Ureter (tissue), 1 donor: ENCODE measurements at places on chromosomes 5 and 9. TPM values are rescaled to one million over a fixed set of nuclear protein-coding genes. Genes with fewer than 3 reads are reported as not detected.
A peak's percentile ranks its signal among the peaks of the same experiment; 100 is the strongest.

The EFNA5 gene
- 60.4 TPM for total RNA-seq

- DNase-seq: no peak
Measured at GRCh38 chr5:145543968-145544367, 291.2 kb downstream of the PRELID2 start.

- no peak for DNase-seq
Measured at GRCh38 chr5:150575745-150576448, 64.6 kb upstream of the SYNPO start.

- DNase-seq: peak; percentile 76
Measured at GRCh38 chr5:36657563-36657995, 51.2 kb downstream of the SLC1A3 start.

DNA sequence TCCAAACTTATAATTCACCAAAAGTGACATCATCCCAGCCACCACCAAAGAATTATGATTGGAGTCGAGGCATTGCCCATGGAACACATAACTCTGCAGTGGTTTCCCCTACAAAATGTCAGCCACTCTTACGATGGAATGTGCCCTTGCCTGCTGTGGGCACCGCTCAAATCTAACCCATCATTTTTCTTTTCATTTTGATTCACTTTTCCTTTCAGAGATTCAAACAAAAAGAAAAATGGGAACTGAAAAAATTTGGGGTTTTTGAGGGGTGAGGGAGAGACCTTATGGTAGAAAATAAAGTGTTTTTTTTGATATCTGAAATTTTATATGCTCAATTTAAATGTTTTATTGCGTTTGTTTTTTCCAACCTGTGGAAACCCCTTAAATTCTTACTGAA, 28.1 kb downstream of the SMARCA2 start:
- DNase-seq: no peak

- no peak for DNase-seq
Measured at GRCh38 chr5:537621-538071, 13.4 kb upstream of the SLC9A3 start.

- DNase-seq: no peak
Measured at GRCh38 chr5:68482199-68482598, 266.6 kb downstream of the PIK3R1 start.

- no peak for DNase-seq
Measured at GRCh38 chr9:33186457-33187168, 19.5 kb upstream of the B4GALT1 start.

DNA sequence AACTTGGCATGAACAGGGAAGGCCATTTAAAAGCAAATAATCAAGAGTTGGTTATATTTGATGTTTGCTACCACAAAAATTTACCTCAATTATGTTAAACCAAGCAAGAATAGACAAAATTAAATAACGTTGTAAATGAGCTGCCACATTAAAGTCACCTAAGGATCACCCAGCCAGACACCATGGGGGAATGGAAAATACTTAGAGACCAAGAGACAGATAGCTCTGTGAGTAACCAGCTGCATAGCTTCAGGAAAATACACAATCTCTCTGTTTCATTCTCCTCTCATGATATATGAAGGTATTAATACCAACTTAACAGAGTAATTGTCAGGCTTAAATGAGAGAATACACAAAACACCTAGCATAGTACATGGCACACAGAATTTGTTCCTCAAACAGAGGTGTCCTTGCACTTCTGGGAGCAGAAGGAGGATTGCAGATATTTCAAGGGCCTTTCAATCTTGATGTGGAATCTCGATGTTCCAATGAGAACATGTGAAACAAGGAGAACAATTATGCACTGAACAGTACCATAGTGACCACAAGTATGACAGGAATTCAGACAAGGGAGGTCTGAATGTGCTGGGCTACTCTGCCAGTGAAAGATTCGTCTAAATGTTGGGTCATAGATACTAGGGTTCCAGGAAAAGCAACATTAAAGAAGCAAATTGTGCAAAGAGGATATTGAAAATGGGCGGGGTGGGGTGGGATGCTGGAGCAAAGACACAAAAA, 18.6 kb downstream of the JAKMIP2 start:
- DNase-seq: no peak
